Bronchial epithelial cell (primary cell): ENCODE measurements at places on chromosomes 5 and 9.

GRCh38 chr5:146448783-146449519, 1.8 kb downstream of the TCERG1 start:
- DNase-seq = no peak

DNA sequence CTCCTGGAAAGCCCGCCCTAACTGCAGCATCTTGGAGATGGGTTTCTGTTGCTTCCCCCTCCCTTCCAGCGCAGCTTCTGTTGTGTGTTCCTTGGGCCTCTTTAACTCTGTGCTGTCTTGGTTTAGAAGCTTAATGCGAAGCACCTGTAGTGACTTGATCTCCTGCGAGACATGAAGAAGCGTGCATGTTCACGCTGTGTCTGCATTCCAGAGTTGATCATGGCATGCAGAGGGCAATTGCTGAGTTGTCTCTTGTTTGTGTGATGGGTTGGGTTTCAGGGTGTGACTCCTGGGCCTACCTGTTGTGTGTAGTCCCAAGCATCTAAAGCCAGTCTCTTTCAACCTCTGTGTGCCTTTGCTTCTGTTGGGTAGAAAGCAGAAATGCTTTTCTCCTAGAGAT, 155.6 kb downstream of the SMARCA2 start:
- DNase-seq = peak; percentile 98

DNA sequence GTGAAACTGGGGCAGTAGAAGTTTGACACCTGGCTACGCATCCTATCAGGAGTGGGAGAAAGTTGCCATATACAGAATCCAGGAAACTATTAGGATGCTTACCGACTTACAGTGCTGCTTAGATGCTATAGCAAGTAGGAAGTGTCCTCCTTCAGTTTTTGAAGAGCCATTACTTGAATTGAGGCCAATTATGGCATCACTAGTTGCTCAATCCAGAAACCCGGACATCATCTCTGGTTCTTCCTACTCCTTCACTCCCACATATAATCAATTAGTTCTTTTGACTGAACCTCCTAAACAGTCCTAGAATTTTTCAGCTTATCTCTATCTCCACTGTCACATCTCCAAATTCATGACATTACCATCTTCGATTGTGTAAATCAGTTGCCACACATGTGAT, 41.8 kb upstream of the UGCG start:
- DNase-seq = no peak

GRCh38 chr9:124366476-124367220, 48.6 kb downstream of the PSMB7 start:
- DNase-seq = peak; percentile 89

- DNase-seq = no peak
Measured at GRCh38 chr5:27465140-27465539, 426.8 kb upstream of the CDH9 start.

DNA sequence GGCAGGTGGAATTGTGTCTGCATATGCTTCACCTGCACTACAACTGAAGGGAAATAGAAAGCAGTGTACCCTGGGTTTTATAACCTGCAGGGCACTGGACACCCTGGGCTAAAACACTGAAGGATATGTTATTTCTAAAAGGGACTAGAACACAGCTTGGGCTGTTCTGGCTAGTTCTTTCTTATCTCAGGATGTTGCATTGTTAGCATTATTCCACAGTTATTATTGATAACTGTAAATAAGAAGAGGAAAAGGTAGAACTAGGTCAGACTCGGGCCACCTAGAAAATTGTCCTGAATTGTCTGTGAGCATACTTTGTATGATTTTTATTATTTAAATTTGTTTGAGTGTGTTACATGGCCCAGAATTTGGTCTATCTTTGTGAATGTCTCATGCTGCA, 493.9 kb upstream of the CDH9 start:
- no peak for DNase-seq

DNA sequence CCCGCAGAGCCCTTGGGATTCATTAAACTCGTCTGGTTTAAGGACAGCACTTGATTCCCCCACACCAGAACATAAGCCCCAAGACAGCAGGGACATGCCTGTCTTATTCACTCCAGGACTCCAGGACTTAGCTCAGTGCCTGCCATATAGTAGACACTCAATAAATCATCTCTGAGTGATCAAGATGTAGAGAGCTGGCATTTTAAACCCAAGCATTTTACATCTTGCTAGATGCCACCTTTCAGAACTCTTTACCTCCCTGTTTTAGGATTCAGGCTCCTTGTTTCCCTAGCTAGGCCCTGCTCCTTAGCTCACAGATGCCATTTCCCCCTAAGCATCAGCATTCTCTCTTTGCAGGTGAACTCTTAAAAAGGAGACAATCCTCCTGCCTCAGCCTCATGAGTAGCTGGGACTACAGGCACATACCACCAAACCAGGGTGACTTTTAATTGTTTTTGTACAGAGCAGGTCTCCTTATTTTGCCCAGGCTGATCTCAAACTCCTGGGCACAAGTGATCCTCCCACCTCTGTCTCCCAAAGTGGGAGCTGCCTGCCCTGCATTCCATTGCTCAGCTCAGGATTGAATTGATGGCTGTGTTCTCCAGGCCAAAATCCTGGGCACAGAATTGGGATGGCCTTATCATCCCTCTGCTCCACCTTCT, 32.0 kb upstream of the CPEB4 start:
- no peak for DNase-seq

- DNase-seq = peak; percentile 11
Measured at GRCh38 chr9:5043381-5043780, 58.3 kb downstream of the JAK2 start.

- peak; percentile 65 for DNase-seq
Measured at GRCh38 chr5:153573326-153574033, 83.0 kb downstream of the GRIA1 start.

- DNase-seq = peak; percentile 74
Measured at GRCh38 chr9:107484117-107484723, 5.3 kb downstream of the KLF4 start.

- peak; percentile 80 for DNase-seq
Measured at GRCh38 chr9:79639354-79639753, 67.6 kb downstream of the TLE4 start.

GRCh38 chr9:125632321-125633115, 74.5 kb downstream of the MAPKAP1 start:
- DNase-seq = peak; percentile 88

GRCh38 chr9:102796244-102796643, 198.9 kb upstream of the CYLC2 start:
- DNase-seq = no peak

DNA sequence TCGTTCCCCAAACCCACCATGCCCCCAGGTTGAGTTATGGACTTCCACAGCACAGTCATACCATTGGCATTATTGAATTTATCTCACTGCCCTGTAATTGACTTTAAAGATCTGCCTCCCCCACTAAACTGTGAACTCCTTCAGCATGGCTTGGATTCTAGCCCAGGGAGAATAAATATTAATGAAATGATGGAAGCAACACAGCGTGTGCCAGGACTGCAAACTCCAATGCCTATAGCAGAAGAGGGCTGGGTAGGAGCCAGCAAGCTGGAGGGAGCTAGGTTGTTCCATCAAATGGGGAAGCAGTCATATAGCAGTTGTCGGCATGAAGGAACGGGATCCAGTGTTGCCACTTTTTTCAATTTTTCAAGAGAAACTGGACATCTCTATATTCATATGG, 69.0 kb upstream of the MSX2 start:
- no peak for DNase-seq

DNA sequence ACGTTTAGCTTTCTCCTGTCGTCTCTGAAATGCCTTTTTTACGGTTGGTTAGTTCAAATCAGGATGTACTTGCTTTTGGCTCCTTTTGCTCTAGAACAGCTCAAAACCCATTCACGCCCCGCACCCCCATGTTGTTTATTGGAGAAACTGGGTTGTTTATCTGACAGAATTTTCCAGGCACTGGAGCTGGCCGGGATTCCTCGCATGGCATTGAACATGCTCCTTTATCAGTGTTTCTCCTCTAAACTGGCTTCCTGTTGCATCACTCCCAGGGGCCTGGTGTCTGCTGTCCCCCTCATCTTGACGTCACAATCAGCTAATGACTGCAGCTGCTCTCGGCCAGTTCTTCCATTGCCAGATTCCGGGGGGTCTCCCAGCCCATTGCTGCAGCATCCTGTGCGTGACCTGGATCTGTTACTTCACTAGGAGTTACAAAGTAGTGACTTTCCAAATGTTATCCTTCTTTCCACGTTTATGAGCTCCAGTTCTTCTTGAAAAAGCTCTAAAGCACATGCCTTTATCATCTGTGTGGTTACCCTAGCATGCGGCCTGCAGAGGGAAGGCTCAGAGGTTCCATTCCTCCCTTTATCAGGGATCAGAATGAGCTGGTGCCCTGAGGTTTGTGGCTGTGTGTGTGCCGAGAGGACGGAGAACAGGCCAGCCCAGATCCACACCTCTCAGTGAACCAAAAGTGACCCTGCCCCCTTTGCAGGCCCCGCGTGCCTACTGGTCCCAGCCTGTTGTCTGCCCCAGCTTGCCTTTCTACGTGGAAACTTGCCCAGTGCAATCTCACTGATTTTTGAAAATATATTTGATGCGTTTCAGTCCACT, 27.5 kb downstream of the FAM163B start:
- peak; percentile 13 for DNase-seq

GRCh38 chr9:7394002-7394774, 405.4 kb downstream of the DMAC1 start:
- DNase-seq = peak; percentile 6

DNA sequence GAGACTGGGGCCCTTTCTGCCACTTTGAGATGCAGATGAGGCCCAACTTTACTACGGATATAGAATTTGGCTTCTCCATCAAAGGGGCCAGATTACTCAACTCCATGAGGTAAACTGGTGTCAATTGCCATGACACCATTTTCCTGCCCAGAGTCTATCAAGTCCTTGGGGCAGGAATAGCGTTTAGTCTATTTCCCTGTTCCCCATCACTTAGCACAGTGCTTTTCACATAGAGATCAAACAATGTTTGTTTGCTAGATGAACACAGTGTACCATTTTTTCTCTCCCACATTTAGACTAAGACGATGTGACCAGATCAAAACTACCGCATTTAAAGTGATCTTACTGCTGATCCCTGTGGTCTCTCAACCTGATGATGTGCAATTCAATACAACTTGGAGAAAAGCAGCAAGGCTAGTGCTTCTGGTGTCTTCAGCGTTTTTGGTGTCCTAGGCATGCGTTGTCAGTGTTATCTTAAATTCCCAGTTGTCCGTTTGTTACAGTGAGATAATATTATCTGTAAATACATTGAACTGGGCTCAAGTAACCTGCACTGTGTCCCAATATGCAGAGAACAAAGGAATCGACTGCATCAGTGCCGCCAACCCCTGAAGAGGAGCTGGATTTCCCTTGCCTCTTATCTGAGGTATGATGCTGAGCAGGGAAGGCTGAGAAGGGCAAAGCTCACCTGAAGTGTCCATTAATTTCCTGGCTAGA, 446.2 kb downstream of the PLK2 start:
- no peak for DNase-seq

DNA sequence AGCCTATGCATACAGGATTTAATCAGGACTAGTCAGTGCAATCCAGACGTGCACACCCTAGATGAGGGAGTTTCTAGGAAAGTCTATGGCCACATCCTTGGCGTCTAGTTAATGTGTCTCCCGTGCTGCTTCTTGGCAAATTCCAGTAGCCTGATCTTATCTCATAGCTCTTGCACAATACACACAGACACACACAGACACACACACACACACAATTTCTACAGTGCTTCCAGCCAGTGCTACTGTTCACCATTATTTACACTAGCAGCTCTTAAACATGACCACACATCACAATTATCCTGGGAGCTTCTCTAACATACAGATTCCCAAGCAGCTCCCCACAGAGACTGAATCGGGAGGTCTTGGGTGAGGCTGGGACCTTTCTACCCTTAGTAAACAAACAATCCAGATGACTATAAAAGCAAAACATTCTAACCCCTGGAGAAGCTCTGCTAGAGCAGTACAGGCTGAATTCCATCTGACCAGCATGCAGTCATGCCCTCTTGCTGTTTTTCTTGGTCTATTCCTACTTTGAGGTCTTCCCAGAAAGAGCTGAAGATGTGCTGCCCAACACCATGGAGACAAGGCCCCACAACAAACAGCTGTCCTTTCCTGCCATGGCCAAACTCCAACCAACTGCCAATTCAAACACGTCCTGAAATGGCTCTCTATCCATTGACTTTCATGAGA, 236.6 kb downstream of the DEPDC1B start:
- DNase-seq = no peak

DNA sequence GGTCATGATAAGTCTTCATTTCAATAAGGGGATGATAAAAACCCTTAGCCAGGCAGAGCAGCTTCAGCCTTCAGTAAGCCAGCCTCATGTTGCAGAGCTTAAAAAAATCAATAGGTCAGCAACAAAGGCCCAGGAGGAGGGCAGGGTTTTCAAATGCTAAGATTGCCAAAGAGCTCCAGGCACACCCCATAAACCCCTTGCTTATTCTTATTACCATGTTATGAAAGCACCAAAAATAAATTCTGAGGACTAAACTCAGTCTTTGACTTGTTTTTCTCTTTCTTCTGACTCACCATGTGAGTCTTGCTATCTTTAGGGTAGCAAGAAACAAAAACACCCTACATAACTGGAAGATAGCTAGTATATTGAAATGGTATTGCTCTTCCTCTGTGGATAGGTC, 317.1 kb downstream of the KCTD16 start:
- DNase-seq = no peak

- no peak for DNase-seq
Measured at GRCh38 chr9:14209399-14210345, 104.3 kb downstream of the NFIB start.

DNA sequence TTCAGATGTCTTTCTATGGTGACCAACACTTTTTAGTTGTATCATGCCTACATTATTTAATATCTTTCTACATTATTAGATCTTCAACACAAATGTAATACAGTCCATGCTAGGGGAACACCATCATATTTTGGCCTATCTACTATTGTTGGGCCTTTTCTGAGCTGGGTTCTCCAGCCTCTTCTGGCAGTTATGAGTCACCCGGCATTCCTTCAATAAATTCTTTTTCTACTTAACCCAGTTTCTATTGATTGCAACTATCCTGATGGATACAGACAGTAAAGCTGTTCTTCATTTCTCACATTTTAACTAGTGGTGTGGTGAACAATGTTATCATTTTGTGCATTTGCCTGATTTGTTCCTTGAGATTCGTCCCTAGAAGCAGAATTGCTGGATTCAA, 529.3 kb downstream of the BNC2 start:
- DNase-seq = no peak

DNA sequence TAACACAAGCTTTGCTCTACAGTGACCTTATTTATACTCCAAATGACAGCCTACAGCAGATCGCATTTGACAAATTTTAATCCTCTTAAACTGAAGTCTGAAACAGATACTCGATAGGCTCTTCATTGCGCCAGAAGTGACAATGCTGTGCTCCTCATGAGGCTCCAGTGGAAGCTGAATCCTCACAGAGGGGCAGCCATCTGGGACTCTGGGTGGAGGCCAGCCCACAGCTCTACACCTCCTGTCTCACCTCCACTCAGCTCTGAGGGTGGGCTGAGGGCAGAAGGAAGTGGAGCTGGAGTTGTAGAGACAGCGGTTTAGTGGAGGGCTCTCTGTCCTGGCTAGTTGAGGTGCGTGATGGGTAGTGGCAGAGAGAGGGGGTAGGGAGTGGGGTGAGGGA, 283.3 kb upstream of the ANKRD55 start:
- no peak for DNase-seq

- peak; percentile 44 for DNase-seq
Measured at GRCh38 chr9:5630081-5630507, 1.2 kb downstream of the RIC1 start.
